ENCODE measurements at places on chromosomes 3 and 15.

- no peak for DNase-seq
Observed at GRCh38 chr3:125428216-125428830, 53.2 kb upstream of the ZNF148 start.

DNA sequence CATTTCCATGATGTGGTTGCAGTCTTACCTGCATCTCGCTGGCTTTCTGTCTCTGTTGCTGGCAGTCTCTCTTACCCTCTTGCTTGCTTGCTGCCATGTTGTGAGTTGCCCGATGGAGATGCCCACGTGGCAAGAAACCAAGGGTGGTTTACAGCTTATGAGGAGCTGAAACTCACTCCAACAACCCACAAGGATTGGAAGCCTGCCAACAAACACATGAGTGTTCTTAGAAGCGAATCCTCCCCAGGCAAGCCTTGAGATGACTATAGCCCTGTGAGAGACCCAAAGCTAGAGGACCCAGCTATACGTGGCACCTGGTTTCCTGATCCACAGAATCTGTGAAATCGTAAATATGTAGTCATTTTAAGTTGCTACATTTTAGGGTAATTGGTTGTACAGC is 490.9 kb upstream of the ADAMTS9 start:
- no peak for DNase-seq

GRCh38 chr3:33095436-33095835 is 1.5 kb downstream of the GLB1 start:
- DNase-seq = no peak

DNA sequence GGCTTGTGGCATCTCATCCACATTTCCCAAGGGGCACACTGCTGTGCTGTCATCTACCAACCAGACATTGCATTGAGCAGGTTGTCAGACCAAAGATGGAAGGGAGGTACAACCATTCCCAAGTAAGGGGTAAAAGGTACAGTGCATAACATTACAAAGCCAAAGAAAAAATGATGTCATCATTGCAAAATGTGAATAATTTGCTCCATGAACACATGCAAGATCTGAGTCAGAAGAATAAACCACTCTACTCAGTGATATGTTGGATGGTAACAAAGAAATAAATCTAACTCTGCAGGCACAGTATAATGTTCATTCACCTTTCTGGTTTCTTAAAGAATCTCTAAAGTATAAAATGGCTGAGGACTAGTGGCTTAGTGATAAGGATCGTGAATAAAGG is 202.7 kb downstream of the MAGI1 start:
- DNase-seq = no peak

GRCh38 chr15:38652998-38653397 is 88.4 kb upstream of the RASGRP1 start:
- DNase-seq = no peak

DNA sequence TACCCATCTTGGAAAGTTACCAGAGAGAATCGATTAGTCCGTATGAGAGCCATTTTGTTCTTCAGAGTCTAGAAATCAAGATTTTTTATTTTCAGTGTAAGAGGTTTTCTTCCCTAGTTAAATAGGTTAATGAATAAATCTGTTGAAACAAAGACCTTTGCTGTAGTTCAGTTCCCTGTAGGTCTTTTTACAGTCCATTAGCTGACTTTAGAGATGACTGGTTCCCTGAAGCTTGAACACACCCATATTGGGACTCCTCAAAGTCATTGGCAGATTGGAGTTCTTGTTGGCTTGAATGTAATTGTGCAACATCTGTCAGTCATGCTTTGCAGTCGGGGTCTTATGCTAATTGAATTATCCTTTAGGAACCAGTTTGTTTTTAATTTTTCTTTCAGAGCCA is 45.3 kb downstream of the SEMA6D start:
- no peak for DNase-seq

DNA sequence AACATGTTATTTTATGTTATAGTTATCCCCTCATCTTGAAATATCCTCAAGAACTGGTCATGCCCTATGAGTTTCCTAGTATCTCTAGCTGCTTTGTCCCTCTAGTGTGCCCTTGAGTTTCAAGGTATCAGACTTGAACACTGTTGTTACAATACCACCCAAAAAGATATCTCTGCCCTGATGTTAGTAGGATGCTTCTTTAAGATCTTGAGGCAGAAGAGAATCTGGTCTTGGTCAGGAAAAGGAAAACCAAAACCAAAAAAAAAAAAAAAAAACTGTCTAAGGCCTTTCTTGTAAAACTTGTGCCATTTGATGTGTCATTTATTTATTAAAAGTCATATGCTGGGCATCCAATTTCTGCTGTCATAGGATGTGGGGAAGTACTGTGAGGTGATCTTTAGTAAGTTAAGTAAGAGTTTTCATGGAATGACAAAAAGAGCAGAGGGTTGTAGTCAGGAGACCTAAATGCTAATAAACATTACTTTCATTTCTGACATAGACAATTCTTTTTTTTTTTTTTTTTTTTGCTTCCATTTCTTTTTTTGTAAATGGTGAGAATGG is 229.7 kb downstream of the NECTIN3 start:
- DNase-seq = no peak

- DNase-seq = no peak
Observed at GRCh38 chr3:61136191-61136590, 115.1 kb downstream of the FHIT start.

GRCh38 chr3:112650482-112650881 is 9.5 kb upstream of the CCDC80 start:
- no peak for DNase-seq

- no peak for DNase-seq
Observed at GRCh38 chr3:185489462-185489861, 9.4 kb downstream of the TMEM41A start.

DNA sequence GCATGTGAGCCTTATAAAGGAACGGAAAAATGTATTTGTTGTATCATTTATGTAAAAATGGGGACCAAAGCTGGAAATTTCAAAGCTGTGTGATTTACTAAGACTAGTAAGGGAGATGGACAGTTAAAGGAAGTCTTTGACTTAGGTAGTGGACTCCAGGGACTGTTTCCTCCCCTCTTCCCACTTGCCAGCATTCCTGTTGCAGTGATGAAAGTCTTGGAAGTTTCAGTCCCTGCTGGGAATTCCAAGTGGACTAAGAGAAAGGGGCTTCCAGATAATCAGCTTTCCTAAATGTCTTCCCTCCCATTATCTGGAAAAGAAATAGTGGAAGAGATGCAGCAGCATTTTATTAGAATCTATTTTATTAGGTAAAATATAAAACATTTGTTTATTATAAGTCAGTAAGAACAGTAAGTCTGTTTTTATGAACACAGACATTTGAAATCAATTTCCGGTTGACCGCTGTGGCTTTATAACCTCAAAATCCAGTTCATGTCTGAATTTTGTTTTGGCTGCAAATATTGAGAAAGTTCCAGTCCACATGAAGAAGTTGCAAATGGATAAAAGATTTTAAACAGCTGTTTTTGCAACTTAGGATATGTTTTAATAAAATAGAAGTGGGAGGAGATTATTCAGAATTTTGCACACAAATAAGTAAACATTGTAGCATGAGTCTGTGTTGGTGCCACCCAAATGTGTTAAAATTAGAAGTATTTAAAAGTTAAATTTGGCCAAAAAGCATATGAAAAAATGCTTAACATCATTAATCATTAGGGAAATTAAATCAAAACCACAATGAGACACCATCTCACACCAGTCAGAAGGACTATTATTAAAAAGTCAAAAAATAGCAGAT is 141.8 kb downstream of the IL20RB start:
- DNase-seq = no peak

- no peak for DNase-seq
Observed at GRCh38 chr3:88031642-88032077, 27.1 kb downstream of the CGGBP1 start.

DNA sequence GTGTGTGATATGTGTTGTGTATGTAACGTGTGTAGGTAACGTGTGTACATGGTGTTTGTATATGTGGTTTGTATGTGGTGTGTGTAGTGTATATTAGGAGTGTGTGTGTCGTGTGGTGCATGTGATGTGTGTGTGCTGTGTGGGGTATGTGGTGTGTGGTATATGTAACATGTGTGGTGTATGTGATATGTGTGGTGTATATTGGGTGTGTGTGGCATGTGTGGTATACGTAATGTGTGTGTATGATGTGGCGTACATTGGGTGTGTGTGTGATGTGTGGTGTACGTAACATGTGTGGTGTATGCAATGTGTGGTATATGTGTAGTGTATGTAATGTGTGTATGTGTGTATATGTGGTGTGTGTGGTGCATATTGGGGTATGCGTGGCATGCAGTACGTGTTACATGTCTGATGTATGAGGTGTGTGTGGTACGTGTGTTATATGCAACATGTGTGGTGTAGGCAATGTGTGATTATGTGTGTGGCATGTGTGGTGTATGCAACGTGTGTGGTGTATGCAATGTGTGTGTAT is 41.2 kb downstream of the ARRDC4 start:
- DNase-seq = no peak

DNA sequence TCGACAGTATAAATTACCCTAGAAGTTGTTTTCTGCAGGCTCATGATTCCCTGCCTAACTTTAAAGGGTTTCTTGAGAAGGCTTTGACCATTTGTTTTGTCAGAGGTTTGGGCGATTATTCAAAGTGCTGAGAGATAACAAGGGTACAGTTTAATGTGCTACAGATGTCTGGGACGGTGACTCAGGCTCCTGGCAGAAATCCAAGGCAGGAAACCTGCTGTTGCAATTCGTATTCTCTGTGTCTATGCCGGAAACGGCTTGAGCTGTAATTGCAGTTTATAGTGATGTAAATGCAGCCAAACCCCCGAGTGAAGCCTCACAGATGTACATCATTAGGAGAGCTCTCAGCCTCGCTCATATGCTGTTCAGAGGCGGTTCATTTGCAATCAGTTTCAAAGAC is 65.6 kb downstream of the SYNPR start:
- DNase-seq = peak; percentile 84

DNA sequence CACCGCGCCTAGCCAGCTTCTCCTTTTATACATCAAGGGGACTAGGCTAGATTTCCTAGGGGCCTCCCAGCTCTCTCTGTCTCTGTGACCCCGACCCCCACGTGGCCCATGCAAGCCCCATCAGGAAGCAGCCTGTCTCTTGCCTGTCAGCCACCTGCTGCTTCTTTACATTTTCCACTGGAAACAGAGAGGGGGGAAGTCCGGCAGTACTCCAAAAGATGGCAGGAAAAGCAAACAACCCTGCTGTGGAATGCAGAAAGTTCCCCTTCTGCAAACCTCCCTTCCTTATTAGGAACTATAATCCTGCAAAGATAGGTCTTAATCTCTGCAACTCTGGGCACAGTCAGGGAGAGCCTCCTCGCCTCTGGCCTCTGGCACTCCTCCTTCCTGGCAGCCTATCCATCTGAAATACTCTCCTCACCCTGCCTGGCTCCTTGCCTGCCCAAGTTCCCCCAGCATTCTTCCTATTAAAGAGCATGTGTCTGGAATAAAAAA is 47.4 kb upstream of the HACD2 start:
- DNase-seq = peak; percentile 68

- no peak for DNase-seq
Observed at GRCh38 chr15:81506936-81507335, 132.9 kb upstream of the TMC3 start.

DNA sequence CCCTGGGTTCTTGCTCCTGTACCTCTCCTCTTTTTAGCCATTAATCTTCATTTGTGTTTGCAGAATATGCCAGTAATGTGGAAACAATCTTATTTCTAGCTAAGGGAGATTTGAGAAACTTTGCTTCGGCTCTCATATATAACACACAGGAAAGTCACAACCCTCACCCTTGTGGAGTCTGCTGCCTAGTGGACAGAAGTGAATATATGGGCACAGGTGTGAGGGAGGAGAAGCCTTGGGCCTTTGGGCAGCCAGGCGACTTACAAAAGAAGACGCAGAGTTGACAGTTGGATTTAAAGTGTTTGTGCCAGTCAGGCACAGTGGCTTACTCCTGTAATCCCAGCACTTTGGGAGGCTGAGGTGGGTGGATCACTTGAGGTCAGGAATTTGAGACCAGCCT is 181.8 kb upstream of the TBL1XR1 start:
- DNase-seq = no peak

GRCh38 chr15:74635228-74635627 is 19.6 kb downstream of the CLK3 start:
- DNase-seq = no peak

Data from AG04449 (cell line).